ENCODE measurements at places on chromosomes 7 and 10. TPM values are rescaled to one million over a fixed set of nuclear protein-coding genes. Genes with fewer than 3 reads are reported as not detected.

The HTR7 gene
- 0.10 TPM for total RNA-seq

The IFIT2 gene
- total RNA-seq, result 0.37 TPM

- DNase-seq, result no peak
These were observed 199.9 kb upstream of the GRB10 start for GRCh38 chr7:50982626-50983025.

DNA sequence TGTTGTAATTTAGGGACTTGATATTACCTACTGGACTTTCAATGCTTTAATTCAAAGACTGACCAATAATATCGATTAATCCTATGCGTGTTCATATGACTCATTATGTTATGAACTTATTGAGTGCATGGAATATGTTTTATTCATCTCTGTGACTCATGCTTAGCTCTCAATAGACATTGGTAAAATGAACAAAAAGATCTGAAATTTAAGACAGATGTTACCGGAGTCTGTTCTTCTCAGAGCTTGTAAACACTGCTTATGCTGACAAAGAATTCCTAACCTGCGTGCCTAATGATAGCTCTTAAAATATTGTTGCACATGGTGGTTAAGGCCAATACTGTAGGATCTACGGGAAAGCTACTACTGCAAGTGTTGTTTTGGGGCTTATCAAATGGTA, 131.5 kb upstream of the ACBD5 start:
- DNase-seq, result no peak

GRCh38 chr10:33229252-33229948, 105.1 kb downstream of the NRP1 start:
- no peak for DNase-seq
